Muscle of leg (tissue), 16 donors: ENCODE measurements at places on chromosomes 13 and 19.

- DNase-seq = no peak
Observed at GRCh38 chr13:27774169-27774568, 18.1 kb upstream of the GSX1 start.

- no peak for DNase-seq
Observed at GRCh38 chr13:51258612-51259548, 36.7 kb downstream of the FAM124A start.

DNA sequence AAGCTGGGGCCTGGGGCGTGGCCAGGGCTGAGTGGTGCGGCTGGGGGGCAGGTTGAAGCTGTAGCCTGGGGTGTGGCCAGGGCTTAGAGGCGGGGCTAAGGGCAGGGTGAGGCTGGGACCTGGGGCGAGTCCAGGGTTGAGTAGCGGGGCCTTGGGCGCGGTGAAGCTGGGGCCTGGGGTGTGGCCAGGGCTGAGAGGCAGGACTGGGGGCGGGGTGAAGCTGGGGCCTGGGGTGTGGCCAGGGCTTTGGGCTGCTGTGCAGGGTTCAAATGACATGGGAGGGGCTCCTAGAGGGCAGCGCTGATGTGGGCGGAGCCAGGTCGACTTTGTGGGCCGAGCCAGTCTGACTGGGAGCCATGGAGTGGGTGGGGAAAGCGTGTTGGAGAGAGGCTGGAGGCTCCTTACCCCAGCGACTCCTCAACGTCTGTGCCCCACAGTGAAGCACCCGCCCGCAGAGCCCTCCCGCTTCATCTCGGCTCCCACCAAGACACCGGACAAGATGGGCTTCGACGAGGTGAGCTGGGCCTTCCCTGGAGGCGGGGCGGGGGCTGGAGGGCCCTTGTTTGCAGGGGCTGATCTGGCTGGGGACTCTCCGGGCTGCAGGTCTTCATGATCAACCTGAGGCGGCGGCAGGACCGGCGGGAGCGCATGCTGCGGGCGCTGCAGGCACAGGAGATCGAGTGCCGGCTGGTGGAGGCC, 21.5 kb downstream of the COLGALT1 start:
- DNase-seq = peak; percentile 58

GRCh38 chr13:114001331-114002008, 27.6 kb upstream of the C13orf46 start:
- DNase-seq = no peak

DNA sequence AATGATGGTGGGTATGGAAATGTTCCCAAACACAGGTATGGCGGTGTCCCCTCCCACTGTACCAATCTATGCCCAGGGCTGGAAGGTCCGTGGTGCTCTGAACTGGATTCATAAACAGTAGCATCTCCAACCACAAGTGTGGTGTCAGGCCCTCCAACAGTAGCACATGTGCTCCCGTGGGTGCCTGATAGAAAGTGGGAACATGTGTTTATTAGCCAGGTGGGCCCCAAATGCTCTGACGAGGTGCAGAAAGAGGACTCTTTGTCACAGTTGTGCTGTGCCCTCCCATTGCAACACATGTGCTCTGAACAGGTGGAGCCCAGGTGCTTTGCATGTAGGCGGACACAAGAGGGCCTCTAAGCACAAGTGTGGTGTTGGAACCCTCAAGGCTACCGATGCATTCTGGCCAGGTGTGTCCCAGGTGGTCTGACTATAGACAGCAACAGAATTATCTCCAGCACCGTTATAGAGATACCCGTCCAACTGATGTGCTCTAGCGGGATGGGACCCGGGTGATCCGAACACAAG, 75.4 kb upstream of the ZNF30 start:
- no peak for DNase-seq
